ENCODE measurements at places on chromosomes 16 and 17.

DNA sequence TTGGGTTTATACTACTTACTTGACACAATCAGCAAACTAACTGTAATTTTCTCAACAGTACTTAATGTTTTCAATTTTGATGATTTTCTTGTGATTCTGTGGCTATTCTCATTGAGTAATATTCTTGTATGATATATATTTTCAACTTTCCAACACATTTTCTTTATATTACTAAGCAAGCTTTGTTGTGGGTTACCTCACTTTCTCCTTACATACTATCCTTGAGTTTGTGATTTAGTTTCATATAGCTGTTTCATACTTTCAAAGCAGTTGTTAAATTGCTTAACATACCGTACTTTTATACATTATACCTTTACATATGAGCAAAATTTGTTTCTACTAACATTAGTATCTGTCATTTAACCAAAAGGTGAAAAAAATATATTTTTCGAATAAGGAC lies 197.1 kb downstream of the BCAS3 start:
- DNase-seq = no peak

- peak; percentile 28 for DNase-seq
Observed at GRCh38 chr17:79045842-79046196, 21.9 kb downstream of the C1QTNF1 start.

- DNase-seq = no peak
Observed at GRCh38 chr16:56610609-56611111, 2.3 kb downstream of the MT2A start.

GRCh38 chr16:77430787-77431585 lies 3.8 kb downstream of the ADAMTS18 start:
- DNase-seq = no peak

DNA sequence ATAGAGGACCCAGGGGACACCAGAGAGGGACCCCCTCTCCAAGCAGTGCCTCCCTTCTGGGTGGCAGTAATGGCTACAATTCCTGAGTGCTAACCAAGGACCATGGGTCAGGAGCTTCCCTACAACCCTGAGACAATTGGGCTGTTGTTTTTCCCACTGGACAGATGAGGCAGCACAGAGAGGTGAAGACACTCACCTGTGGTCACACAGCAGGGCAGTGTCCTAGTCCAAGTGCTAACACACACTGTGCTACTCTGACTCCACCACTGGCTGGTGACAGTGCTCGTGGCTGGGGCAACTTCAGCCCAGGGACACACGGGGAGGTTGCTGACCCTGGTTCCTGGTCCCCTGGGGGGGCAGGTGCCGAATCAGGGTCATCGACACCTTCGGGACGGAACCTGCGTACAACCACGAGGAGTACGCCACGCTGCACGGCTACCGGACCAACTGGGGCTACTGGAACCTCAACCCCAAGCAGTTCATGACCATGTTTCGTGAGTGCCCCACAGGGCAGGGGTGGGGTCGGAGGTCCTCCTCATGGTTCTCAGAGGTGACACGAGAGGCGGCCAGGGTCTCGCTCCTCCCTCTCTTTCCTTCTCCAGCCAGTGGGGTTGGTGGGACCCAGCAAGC lies 58.1 kb downstream of the MGAT5B start:
- no peak for DNase-seq

GRCh38 chr17:64147110-64148016 lies 17.4 kb upstream of the ERN1 start:
- no peak for DNase-seq

DNA sequence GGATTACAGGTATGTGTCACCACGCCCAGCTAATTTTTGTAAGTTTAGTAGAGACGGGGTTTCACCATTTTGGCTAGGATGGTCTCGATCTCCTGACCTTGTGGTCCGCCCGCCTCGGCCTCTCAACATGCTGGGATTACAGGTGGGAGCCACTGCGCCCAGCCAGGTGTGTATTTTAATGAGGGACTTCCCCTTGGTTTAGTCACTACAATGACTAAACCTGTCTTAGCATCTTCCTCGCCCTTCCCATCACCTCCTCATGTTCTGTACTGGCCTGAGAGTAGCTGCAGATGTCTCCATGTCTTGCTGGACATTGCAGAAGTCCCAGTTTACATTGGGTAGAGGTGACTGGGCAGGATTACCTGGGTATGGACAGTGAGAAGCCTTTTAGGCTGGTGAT lies 9.6 kb downstream of the SLC7A6 start:
- DNase-seq = no peak

GRCh38 chr16:56414366-56414765 lies 11.0 kb downstream of the AMFR start:
- no peak for DNase-seq

DNA sequence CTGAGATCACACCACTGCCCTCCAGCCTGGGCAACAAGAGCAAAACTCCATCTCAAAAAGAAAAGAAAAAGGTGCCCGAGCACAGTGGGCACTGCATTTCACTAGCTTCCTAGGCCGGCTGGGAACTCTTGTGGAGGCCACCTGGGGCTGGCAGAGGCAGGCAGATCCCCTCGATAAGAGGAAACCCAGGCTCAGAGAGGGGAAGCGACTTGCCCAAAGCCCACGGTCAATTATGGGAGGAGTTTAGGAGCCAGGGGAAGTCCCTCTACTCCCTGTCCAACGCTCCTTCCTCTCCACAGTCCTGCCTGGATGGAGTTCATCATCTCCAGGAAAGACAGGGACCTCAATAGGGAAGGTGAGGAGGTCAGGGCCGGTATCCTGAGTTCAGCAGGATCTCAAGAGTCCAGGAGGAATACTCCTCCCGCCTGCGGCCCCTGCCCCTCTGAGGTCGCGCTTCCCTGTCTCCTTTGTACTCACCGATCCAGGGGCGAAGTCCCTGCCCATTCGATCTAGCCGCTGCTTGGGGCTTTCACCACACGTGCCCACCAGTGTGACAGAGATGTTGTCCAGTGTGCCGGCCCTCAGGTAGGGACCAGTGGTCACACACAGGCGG lies 841 bp downstream of the ALOXE3 start:
- no peak for DNase-seq

- DNase-seq = no peak
Observed at GRCh38 chr16:9238346-9238745, 146.9 kb downstream of the HAPSTR1 start.
